ENCODE measurements at places on chromosomes 6 and 20. TPM values are rescaled to one million over a fixed set of nuclear protein-coding genes. Genes with fewer than 3 reads are reported as not detected.
A peak's percentile ranks its signal among the peaks of the same experiment; 100 is the strongest.

GRCh38 chr6:167993169-167993568 lies 4.3 kb upstream of the KIF25 start:
- DNase-seq: no peak

GRCh38 chr6:155162682-155163081 lies 101.1 kb upstream of the CLDN20 start:
- no peak for DNase-seq

- peak; percentile 28 for DNase-seq
Observed at GRCh38 chr6:49606721-49607390, 29.8 kb downstream of the RHAG start.

The ANKRD6 gene
- total RNA-seq: 14.9 TPM
